ENCODE measurements at places on chromosomes 2 and 18.

DNA sequence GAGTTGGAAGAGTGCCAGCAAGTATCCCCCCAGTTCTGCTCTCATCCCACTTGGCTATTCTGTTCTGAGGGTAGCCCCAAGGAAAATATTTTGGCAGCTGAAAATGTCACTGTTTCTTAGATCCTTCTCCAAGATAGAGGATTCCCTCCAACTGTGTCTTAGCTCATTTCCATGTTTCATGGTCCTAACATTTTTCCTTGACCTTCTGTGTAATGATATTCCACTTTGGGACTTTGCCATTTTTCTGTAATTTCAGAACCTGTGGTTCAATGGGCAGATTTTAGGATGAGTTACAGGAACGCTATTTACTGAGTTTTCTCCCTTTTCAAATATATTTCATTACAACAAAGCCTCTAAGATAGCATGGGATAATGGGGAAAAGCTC is 34.7 kb downstream of the NHEJ1 start:
- DNase-seq = no peak

DNA sequence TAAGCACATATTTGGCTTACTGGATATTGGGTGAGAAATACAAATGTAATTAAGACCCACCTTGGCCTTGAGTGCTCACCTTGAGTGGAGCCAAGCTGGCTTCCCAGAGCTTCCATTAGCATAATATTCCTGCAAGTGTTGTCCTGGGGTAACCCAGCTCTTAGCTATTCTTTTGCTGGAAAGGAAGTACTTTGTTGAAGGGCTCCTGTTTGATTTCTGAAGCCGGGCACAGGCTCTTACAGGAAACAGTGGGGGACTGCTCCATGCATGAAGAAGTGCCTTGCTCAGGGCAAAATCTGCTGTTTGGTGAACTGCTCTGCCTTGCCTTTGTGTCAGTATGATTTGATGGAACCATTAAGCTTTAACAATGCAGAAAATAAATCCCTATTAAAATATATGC is 325.4 kb downstream of the SMAD2 start:
- DNase-seq = no peak

GRCh38 chr2:189318761-189319160 is 122.5 kb upstream of the WDR75 start:
- no peak for DNase-seq

DNA sequence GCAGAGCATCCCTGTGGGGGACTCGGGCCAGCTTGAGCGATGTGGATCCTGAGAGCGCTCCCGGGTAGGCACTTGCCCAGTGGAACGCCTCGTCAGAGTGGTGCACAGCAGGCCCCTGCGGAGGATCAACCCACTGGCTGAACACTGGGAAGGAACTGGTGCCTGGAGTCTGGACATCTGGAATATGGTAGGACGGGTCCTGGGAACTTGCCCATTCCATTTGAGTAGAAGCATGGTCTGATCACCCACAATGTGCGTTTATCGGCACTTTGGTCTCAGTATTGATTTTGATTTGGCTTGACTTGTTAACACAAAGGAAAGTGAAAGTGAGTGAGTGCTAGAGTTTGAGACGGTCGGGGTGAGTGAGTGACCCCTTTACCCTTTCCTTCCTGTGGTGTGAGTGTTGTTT is 1336.2 kb upstream of the CHAC2 start:
- DNase-seq = no peak

DNA sequence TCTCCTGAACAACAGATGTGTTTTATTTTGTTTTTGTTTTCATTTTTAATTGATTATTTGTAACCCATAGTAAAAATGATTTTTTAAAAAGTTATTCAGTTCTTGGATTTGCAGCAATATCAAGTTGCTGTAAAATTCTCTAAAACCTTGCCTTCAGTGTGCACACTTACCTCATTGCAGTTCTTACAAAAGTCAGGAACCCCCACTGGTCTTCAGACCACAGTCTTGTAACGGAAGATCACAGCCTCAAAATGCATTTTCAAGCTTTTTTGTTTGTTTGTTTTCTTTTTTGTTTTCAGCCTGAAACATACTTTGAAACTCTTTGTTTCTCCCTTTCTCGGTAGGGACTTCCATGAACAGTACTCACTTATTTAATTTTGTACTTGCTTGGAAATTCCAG is 1012.8 kb upstream of the GYPC start:
- no peak for DNase-seq

DNA sequence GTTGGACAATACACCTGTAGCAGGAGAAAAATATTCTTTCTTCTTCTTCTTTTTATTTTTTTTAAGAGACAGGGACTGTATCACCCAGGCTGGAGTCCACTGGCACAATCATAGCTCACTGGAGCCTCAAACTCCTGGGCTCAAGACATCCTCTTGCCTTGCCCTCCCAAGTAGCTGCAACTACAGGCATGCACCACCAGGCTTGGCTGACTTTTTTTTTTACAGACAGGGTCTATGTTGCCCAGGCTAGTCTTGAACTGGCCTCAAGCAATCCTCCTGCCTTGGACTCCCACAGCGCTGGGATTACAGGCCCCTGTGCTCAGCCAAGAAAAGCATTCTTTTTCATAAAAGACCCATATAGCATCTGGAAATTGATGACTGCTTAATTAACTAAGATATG is 17.1 kb upstream of the ARHGAP28 start:
- DNase-seq = no peak

GRCh38 chr18:48442761-48443160 is 33.6 kb upstream of the ZBTB7C start:
- no peak for DNase-seq

- peak; percentile 1 for DNase-seq
Observed at GRCh38 chr2:232434563-232435374, 21.2 kb upstream of the ALPI start.

DNA sequence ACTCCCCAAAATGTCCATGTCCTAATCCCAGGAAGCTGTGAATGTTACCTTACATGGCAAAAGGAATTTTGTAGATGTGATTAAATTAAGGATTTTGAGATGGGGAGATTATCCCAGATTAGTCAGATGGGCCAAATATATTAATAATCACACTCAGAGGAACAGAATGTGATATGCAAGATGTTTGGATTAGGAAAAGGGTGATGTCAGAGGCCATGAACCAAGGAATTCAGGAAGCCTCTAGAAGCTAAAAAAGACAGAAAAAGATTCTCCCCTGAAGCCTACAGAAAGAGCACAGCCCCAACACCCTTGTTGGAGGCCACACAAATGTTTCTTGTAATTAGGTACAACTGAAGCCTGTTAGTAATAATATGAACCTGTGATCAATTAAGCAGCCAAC is 13.1 kb downstream of the TMEM131 start:
- no peak for DNase-seq

DNA sequence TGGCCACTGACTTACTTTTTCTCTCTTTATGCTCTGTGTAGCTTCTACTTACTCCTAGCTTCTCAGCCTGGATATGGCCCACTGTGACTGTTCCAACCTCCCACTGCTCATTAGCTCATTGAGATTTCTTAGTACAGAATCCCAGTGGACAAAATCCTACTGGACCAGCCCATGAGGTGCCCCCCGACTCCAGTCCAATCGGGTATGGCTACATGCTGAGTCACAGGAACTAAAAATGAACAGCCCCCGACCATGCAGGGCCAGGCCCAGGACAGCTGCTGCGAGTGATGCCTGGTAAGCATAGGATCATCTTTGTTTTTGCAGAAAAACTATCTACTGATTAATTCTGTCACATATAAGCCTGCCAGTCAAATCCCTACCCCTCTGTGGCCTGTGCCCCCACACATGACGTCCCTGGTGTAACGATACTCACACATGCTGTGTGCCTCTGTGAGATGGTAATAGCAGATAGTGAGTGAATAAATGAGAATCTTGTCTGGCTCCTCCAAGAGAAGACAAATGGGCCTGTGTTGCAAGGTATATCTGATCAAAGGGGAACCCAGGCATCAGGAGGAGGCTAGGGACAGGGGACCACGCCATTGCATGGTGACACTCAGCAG is 85.9 kb upstream of the KLF7 start:
- no peak for DNase-seq

DNA sequence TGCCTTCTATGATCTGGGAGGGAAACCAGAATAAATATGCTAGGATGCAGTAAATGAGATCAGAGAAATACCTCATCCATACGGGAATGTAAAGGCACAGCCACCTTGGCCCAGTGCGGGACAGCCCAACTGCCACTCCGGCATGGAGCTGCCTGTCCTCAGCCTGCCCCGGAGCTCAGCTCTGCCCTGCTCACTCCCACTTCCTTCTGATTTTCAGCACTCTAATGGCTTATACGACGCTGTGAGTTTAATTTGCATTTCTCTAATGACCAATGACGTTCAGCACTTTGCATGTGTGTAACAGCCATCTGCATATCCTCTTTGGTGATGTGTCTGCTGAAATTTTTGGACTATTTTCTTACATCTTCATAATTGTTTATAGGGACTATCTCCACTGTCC is 172.5 kb upstream of the RAB6C start:
- no peak for DNase-seq

- DNase-seq = no peak
Observed at GRCh38 chr2:200673191-200673590, 87.4 kb downstream of the AOX1 start.

GRCh38 chr2:164852086-164852485 is 10.5 kb upstream of the COBLL1 start:
- DNase-seq = no peak

- DNase-seq = no peak
Observed at GRCh38 chr18:3810296-3810695, 360.3 kb downstream of the TGIF1 start.

DNA sequence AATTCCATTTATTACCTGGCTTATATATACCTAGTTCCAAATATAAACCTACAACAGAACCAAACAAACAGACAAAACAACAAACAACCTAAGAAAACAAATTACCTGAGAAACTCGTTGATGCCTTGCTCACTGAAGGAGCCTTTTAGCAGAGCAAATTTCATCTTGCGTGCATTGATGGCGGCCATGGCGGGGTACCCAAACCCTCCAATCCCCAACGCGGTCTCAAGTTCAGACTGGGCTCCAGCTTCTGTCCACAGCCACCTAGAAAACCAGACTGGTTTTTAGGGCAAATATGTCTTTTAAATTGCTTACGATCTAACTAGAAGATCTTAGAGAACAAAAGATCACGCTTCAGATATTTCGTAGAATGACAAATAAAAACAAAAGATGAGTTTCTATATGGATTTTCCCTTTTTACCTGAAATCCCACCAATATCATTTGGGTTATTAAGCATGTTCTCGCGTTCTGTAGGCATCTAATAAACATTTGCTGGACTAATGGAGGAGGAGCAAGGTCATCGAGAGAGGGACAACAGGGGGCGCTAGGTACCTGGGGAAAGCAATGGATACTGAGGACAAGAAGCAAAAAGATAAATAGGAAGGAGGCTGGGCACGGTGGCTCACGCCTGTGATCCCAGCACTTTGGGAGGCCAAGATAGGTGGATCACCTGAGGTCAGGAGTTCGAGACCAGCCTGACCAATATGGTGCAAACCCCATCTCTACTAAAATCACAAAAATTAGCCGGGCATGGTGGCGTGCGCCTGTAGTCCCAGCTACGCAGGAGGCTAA is 25.2 kb downstream of the PDIA6 start:
- DNase-seq = no peak

DNA sequence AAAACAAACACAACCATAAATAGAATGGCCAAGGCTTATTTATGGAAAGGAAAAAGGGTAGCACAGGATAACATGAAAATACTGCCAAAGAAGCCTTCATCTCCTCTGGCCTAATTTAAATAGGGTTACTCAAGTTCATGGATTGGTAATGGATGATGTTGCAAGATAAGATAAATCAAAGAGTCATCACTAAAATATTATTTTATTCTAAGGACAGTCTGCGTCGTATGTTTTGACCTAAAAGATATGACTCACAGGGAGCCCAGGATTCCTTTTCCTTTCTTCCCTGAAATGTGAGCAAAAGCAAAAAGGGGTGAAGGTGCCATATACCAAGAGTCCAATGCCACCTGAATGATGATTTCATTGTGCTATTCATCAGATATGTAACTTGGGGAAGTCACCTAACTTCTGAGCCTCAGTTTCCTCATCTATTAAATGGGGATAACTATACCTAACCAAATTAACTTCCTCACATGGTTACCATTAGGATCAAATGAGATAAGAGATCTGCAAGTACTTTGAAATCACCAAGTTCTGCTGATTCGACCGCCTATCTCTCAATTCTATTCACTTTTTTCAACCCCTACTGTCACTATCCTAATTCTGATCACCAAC is 137.7 kb downstream of the THADA start:
- DNase-seq = no peak

DNA sequence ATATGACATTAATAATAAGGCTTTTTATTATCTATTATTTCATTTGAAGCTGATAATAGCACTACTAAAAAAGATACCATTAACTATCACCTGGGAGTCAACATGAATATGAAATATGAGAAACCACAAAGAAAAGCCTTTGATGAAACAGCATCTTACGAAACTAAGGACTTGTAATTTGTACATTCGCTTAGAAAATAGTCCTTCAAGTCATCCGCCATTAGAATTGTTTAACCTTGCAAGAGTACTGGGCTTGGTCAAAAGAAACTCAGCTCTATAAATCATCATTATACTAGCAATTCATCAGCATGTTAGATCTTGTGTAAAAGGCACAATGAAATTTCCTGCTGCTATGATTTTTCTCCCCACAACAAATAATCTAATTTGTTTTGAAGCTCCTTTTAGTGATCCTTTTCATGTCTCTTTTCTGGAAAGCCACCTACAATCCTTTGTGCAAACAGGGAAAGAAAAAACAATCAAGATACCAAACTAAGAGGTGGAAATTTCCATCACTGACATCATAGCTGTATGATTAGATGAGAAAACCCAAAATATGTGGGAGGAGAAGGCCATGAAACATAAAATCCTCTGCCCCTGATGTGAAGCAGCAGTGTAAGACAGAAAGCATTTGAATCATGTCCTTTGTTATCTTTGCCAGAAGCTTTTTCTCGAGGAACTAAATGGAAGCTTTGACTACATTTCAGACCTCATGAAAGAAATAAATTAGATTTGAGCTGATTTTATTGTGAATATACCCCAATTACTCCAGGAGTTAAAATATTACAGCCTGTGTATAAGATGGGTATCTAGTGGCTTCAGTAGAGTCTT is 31.2 kb downstream of the SCN9A start:
- no peak for DNase-seq

- no peak for DNase-seq
Observed at GRCh38 chr2:72146347-72147302, 1.0 kb downstream of the CYP26B1 start.

GRCh38 chr2:241936457-241937133 is 67.1 kb downstream of the RTP5 start:
- DNase-seq = no peak

GRCh38 chr2:10650761-10651160 is 39.0 kb downstream of the NOL10 start:
- no peak for DNase-seq

DNA sequence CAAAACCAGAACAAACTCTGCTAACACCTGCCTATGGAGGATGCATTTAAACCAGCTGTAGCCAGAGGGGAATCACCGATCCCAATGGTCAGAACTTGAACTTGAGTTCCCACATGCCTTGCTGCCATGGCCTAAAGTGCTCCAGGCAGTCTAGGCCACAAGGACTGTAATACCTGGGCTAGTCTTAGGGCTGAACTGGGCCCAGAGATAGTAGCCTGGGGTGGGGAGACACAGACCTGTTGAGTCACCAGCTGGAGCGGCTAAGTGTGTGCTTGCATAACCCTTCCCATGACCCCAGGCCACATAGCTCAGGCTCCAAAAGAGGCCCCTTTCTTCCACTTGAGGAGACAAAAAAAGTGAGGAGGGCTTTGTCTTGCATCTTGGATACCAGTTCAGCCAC is 515.0 kb upstream of the DDX18 start:
- no peak for DNase-seq

GRCh38 chr2:157260533-157261198 is 3.2 kb downstream of the GALNT5 start:
- DNase-seq = no peak

All from activated gamma-delta T cell treated with Interleukin-2 at 50 U/mL for 16 hours (primary cell).